CD4-positive, alpha-beta T cell treated with Interleukin-12 subunit alpha and Interleukin-12 subunit beta, for 1 hour (primary cell): ENCODE measurements at places on chromosomes 6 and 20.

- no peak for DNase-seq
Measured at GRCh38 chr6:110328259-110328658, 29.9 kb downstream of the METTL24 start.

- DNase-seq: no peak
Measured at GRCh38 chr20:35674921-35675320, 10.2 kb upstream of the CPNE1 start.

- DNase-seq: no peak
Measured at GRCh38 chr20:40863355-40863919, 165.2 kb upstream of the TOP1 start.

GRCh38 chr6:111129013-111129412, 41.7 kb downstream of the SLC16A10 start:
- DNase-seq: no peak

DNA sequence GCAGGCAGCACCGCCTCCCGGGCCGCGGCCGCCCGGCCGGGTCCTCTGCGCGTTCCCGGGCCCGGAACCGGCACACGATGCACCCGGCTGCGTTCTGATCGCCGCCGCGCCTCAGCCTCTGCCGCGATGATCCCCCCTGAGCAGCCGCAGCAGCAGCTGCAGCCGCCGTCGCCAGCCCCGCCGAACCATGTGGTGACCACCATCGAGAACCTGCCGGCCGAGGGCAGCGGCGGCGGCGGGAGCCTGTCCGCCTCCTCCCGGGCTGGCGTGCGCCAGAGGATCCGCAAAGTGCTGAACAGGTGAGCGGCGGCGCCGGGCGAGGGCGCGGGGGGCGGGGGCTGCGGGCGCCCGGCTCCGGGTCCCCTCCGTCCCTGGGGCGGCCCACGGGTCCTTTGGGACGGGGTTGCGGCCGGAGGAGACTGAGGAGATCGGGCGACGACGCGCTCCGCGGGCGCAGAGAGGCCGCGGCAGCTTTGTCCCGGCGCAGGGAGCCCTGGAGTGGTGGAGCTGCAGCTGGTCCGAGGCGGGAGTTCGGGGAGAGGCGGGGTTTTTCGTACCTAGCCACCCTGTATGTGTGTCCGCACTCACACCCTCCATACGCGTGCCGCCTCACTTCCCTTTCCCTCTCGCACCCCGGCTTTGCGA, 659 bp downstream of the SLC35F1 start:
- DNase-seq: no peak
